ENCODE measurements at places on chromosomes 2 and 18. TPM values are rescaled to one million over a fixed set of nuclear protein-coding genes. Genes with fewer than 3 reads are reported as not detected.

Gene LCT
- 0.33 TPM for total RNA-seq

Gene RGPD4
- total RNA-seq = 0.07 TPM

Gene IGFBP2
- not detected for total RNA-seq

DNA sequence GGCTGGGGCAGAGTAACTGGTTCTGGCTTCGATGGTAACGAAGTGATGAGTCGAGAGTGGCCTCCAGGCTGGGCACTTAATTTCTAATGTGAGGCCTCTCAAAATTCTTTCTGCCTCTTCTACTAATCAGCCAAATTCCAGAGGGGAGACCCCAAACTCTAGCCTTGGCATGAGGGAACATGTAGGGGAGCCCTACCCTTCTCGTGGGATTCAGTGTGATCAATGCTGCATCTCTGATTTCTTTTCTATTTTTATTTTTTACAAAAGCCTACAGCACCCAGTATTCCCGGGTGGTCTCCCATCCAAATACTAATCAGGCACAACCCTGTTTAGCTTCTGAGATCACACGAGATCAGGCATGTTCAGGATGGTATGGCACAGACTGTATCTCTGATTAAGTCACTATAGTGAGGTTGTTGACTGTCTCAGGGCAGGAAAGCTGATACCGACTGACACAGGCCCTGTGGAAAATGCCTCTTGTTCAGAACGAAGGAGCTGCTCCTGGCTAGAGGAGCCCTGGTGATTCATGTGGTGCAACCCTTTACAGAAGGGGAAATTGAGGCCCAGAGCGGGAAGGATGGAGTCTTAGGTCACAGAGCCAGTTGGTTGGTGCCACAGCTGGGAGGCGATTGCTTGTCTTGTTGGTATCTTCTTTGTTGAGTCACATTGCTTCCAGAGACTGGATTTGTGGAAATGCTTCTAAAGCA is 126.3 kb upstream of the HS6ST1 start:
- H3K4me1 ChIP-seq = no peaks in the 10 kb centered on the region
- peak; percentile 55 for DNase-seq
- no peak overlapping the region for H3K4me3 ChIP-seq
- no peaks in the 10 kb centered on the region for H3K36me3 ChIP-seq
- H3K27ac ChIP-seq = no peak overlapping the region
- H3K27me3 ChIP-seq = peaks cover 3% of the 10 kb centered on the region

GRCh38 chr2:152019732-152020131 is 79.1 kb downstream of the CACNB4 start:
- H3K36me3 ChIP-seq = no peaks in the 10 kb centered on the region
- no peaks in the 10 kb centered on the region for H3K4me1 ChIP-seq
- H3K4me3 ChIP-seq = no peak overlapping the region
- no peak for DNase-seq

- peaks cover 19% of the 10 kb centered on the region for H3K4me1 ChIP-seq
- no peak overlapping the region for H3K27ac ChIP-seq
- peaks cover 3% of the 10 kb centered on the region for H3K27me3 ChIP-seq
Measured at GRCh38 chr2:20590704-20591515, 60.0 kb downstream of the HS1BP3 start.
